ENCODE measurements at places on chromosomes 13 and 19.

GRCh38 chr19:13873834-13874515, 3.0 kb upstream of the NANOS3 start:
- no peak for DNase-seq

GRCh38 chr13:42498521-42498920, 75.4 kb upstream of the TNFSF11 start:
- no peak for DNase-seq

GRCh38 chr19:2812414-2813234, 7.0 kb upstream of the ZNF554 start:
- no peak for DNase-seq

GRCh38 chr13:20312292-20312691, 80.2 kb upstream of the GJB6 start:
- DNase-seq, result no peak

DNA sequence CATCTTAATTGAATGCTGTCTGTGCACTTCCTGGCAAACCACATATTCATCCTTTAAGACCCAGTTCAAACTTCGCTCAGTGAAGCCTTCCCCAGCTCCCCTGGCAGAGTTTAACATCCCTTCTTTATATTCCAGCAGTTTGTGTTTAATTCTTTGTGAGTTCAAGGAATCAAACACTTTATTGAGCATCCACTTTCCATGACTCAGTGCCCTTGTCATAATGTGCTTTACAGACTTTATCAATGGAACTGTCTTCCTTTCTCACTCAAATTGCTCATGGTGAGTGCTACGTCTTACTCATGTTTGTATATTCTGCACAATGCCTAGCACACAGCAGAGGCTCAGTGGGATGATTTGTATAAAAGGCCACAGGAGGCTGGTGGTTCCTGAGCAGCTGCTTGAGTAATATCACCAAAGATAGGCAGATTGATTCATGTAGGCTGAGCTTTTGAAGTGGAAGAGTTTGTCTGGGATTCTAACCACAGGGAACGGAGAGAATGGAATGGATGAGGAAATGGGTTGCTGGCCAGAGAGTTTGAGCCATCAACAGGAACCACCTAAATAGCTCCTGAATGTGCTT, 44.2 kb downstream of the SERTM1 start:
- DNase-seq, result no peak

DNA sequence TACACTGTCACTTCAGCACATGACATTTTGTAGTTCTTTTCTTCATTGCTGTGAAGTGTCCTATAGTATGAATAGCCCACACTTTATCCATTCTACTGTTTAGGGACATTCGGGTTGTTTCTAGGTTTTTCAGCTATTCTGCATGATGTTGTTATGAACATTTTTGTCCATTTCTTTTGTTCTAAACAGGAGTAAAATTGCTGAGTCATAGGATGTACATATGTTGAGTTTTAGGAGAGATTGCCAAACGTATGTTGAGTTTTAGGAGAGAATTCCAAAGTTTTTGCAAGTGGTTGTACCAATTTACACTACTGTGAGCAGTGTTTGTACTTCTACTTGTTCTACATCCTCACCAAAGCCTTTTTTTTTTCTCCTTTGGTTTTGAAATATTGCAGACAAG, 115.0 kb downstream of the MTUS2 start:
- no peak for DNase-seq

DNA sequence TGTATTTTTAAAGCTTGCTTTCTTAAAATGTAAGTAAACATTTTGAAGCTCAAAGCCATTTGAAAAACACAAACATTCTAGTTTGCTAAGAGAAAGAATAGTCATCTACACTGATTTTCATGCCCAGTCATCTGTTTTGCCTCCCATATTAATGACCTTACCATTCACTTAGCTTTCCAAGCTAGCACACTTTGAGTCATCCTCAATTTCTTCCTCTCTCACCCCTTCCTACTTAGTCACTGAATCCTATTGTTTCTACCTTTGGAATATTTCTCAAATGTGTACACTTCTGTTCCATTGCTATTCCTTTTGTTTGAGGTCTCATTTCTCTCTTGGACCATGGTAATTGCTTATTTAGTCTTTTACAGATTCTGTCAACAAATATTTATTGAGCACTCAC, 7.3 kb upstream of the HS6ST3 start:
- DNase-seq, result no peak

GRCh38 chr19:48646722-48647216, 782 bp upstream of the CA11 start:
- no peak for DNase-seq

- DNase-seq, result no peak
Observed at GRCh38 chr13:98938801-98939200, 39.1 kb downstream of the DOCK9 start.

DNA sequence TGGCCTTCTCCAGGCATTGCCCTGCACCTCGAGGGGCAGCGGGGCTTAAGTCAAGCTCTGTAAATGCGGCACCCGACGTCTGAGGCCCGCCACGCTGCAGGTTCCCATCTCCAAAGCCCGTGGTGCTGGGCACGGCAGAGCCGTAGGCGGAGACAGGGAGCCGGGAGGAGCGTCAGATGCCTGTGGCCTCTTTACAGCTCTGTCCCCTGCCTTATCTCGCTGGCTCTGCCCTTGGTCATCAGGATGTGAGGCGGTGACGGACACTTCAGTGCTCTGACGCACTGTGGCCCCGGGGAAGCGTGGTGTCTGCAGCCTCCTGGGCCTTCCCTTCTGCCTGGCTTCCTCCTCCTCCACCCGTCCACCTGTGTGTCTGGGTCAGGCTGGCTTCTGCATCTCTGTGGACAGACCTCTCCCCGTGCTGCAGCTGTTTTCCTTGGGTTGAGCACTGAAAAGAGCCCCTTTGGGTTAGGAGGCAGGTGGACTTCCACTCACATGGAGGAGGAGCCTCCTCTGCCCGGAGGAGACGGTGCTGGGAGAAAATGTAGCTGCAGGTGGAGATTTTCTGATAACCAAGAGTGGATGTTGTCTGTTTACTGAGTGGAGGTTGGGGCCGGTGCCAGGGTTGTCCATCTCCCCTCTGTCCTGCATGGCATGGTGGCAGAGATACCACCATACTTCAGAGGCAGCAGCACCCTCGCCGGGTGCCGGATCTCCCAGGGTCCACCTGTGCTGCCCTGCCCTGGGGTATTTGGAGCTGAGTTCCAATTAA, 14.6 kb downstream of the MCF2L start:
- DNase-seq, result no peak

- no peak for DNase-seq
Observed at GRCh38 chr13:64371045-64371444, 2859.1 kb downstream of the PCDH9 start.

DNA sequence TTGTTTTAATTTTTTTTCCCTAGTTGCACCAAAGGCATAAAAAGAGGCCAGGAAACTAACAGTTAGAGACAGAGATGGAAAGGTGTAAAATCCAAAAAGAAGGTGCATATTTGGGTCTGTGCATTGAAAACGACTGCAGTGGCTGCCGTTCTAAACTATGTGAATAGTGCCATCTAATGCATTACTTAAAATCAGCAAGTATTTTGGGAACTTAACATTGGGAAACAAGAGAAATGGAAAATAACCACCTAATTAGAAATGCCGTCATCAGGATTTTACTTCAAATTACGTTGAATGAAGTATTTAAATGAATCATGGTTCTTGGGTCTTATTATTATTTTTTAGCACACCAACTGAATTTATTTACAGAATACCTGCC, 189.5 kb upstream of the MIR17HG start:
- no peak for DNase-seq

GRCh38 chr19:4057931-4058692, 8.6 kb downstream of the ZBTB7A start:
- no peak for DNase-seq

- no peak for DNase-seq
Observed at GRCh38 chr13:111577208-111577828, 256.9 kb downstream of the TEX29 start.

DNA sequence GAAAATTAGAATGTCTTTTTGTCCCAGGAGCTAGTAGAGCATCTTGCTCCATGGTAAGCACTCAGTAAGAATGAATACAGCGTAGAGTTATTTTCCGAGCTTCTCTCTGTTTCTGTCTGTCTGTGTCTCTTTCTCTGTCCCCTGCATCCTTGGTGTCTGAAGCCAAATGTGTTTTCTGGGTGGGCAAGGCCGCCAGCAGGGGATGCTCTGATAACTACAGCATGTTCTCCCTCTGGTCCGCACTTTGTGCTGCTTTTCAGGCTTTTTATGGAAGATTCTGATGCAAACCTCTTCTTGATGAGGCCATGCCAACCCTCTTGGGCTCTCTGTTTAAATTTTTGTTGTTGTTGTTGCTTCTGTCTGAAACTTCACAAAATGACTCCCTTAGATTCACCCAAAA, 142.8 kb upstream of the UBL3 start:
- no peak for DNase-seq

DNA sequence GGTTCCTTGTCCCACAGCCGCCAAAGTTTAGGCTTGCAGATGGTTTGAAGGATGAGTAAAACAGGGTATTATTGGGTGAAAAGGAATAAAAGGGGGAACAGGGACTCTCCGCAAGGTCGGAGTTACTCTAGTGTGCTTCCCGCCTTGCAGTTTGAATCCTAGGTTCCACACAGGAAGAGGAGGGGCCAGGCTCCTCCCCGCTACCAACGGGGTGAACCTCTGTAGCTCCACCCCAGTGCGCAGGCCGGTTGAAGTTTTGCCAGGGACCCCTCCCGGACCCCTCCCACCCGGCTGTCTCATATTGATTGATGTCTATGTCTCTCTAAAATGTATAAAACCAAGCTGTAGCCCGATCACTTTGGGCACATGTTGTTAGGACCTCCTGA, 11.6 kb upstream of the GTF2F2 start:
- DNase-seq, result no peak

GRCh38 chr19:56838909-56839651, 1.4 kb downstream of the PEG3 start:
- DNase-seq, result no peak

DNA sequence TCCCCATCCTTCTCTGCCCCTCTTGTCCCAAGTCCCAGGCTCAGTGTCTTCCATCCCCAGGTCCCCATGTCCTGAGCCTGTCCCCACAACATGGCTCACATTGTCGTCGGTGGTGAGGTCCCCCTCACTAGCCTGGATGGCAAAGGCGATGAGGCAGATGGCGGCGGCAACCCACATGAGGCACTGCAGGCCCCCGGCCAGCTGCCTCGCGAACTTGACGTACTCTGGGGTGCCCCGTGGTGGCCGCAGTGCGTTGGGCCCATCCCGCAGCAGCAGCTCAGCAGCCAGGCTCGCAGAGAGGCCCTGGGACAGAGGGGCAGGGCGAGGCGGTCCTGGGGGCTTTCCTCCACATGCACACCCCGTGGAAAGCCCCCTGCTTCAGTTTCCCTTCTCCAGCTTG, 1.1 kb downstream of the ATP4A start:
- no peak for DNase-seq

DNA sequence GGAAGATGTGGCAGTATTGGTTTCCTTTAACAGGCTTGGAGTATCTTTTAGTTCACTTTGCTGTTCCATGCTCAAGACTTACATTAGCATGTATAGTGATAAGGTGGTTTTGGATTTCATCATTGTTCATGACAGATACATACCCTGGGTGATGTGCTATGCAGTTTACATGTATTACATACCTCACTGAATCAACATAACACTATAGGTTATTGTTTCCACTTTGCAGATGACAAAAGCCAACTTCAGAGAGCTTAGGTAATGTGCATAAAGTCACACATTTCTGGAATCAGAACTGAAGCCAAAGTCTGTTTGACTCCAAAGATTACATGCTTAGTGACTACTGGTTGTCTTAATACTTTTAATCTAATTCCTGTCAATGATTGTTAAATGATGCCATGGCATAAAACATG, 7.1 kb downstream of the COMMD6 start:
- DNase-seq, result no peak

DNA sequence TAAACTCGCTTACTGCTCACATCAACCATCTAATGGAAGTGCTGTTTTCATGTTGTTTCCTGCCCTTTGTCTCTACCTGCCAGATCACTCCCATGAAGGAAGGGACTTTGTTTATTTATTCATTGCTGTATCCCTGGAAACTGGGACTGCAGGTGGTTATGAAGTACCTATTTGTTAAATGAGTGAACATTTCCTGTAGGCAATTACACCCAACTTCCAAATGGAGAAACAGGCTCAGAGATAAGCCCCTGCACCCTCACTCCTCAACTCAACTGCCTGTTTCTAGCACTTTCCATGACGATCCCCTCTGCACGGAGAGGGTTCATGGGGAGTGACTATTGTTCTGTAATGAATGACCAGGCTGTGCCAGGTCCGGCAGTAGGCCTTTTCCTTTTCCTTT, 1.9 kb upstream of the SELENOW start:
- no peak for DNase-seq

- peak; percentile 16 for DNase-seq
Observed at GRCh38 chr13:27534981-27535380, 84.6 kb upstream of the MTIF3 start.

DNA sequence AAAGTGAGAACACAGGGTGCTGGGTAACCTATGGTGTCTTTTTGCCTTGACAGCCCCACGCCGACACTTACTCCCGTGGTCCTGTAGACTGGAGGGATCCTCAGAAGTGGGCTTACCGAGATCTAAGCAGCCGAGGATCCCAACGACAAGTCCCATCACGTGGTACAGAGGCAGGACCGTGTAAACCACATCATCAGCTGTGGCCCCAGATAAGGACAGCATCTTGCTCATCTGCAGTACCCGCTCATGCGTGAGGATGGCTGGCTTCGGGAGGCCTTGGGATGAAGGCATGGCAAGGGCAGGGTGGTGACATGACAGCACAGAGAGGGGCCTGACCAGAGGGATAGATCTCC, 2.1 kb downstream of the SLC27A5 start:
- no peak for DNase-seq

GRCh38 chr13:43764349-43764748, 22.4 kb downstream of the ENOX1 start:
- no peak for DNase-seq

- DNase-seq, result no peak
Observed at GRCh38 chr19:31979949-31980670, 365.3 kb upstream of the ZNF507 start.

DNA sequence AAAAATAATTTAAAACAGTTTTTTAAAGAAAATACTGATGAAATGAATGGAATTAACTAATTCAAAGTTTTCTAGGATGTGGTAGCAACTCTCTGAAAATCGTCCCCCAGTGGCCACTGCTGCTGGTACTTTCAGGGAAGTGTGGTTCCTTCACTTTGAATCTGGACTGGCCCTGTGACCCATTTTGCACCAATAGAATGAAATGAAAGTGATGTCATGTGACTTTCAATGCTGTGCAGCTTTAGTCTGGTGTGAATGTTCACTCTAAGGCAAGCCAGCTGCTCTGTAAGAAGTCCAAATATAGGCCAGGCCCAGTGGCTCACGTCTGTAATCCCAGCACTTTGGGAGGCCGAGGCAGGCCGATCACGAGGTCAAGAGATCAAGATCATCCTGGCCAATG, 26.4 kb upstream of the HNRNPA1L2 start:
- no peak for DNase-seq

- DNase-seq, result no peak
Observed at GRCh38 chr13:95485045-95485517, 67.4 kb upstream of the CLDN10 start.

GRCh38 chr13:100636441-100636840, 38.2 kb downstream of the TMTC4 start:
- DNase-seq, result no peak

- DNase-seq, result no peak
Observed at GRCh38 chr13:84413016-84413415, 530.7 kb upstream of the SLITRK1 start.

Data from AG04449 (cell line).